Glutamatergic neuron (in vitro differentiated cells): ENCODE measurements at places on chromosomes 13 and 19.

DNA sequence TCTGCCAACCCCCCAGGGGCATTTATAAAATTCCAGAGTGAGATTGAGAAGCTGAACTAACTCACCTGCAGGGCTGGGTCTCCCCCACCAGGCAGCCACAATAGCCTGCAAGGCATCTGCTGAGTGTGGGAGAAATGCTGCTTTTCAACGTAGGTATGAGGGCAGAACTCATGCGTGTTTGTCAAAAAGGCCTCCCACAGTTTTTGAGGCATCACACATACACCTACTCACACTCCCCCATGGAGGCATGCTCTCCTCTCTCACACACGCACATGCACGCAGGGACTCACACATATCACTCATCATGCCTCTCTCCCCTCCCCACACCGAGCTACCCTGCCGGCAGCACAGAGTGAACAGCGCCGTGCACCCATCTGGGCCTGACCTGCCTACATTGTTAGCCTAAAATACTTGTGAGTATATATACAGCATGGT, 390.5 kb downstream of the FGF9 start:
- no peak overlapping the region for H3K4me3 ChIP-seq
- H3K4me1 ChIP-seq, result peaks cover 2% of the 10 kb centered on the region
- no peak for DNase-seq

DNA sequence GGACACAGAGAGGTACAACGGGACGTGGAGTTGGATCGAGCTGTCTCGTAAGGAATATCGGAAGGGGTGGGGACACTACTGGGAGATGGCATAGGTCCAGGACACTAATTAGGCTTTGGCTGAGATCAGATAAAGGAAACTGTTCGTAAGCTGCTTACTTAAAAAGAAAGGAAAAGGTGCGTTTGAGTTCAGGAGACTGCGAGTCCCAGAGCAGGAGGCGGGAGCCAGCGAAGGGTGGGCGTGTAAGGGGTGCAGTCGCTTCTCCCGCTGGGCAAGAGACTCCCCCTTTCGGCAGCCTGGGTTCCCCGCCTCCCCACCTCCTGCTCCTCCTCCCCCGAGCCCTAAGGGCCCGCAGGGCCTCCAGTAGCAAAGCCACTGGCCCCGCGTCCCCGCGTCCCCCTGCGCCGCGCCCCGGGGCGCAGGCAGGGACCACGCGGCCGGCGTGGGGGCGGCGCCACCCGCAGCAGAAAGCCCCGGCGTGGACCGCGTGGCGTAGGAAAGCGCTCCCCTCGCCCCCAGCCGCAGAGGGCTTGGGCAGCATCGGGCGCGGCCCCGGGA, 547 bp downstream of the ABCC4 start:
- H3K27me3 ChIP-seq, result peaks cover 9% of the 10 kb centered on the region
- H3K27ac ChIP-seq, result no peak overlapping the region
- no peaks in the 10 kb centered on the region for H3K4me1 ChIP-seq
- peak overlapping the region; percentile 94 for H3K4me3 ChIP-seq

- DNase-seq, result no peak
- no peaks in the 10 kb centered on the region for H3K4me1 ChIP-seq
- H3K4me3 ChIP-seq, result no peak overlapping the region
- no peak overlapping the region for H3K27ac ChIP-seq
- H3K27me3 ChIP-seq, result peaks cover 8% of the 10 kb centered on the region
Measured at GRCh38 chr19:4531562-4532165, 3.4 kb downstream of the PLIN5 start.

DNA sequence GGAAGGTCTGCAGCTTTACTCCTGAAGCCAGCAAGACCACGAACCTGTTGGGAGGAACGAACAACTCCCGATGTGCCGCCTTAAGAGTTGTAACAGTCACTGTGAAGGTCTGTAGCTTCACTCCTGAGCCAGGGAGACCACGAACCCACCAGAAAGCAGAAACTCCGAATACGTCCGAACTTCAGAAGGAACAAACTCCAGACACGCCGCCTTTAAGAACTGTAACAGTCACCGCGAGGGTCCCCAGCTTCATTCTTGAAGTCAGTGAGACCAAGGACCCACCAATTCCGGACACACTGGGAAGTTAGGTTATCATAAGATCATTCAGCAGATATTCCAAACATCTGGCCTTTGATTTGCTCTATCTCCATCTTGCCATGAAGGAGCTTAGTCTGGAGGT, 1623.0 kb downstream of the SLITRK1 start:
- no peaks in the 10 kb centered on the region for H3K27me3 ChIP-seq
- no peak overlapping the region for H3K4me3 ChIP-seq
- H3K4me1 ChIP-seq, result no peaks in the 10 kb centered on the region
- H3K36me3 ChIP-seq, result no peaks in the 10 kb centered on the region

GRCh38 chr13:30545320-30545719, 72.4 kb upstream of the USPL1 start:
- no peak overlapping the region for H3K4me3 ChIP-seq
- H3K36me3 ChIP-seq, result peaks cover 9% of the 10 kb centered on the region

DNA sequence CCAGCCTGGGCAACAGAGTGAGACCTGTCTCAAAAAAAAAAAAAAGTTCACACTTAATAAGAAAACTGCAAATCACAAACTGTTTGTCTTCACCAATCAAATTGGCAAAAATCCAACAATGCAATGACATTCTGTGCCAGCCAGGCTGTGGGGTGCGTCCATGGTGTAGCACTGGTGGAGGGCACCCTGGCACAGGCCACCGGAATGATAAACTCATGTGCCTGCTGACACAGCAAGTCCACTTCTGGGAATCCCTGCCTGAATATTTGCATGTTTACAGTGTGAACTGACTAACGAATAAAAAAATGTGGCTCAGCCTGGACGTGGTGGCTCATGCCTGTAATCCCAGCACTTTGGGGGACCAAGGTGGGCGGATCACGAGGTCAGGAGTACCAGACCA, 1.6 kb upstream of the LRRC25 start:
- H3K4me3 ChIP-seq, result no peak overlapping the region
- DNase-seq, result no peak
- H3K27me3 ChIP-seq, result peaks cover 4% of the 10 kb centered on the region
- H3K27ac ChIP-seq, result no peak overlapping the region

DNA sequence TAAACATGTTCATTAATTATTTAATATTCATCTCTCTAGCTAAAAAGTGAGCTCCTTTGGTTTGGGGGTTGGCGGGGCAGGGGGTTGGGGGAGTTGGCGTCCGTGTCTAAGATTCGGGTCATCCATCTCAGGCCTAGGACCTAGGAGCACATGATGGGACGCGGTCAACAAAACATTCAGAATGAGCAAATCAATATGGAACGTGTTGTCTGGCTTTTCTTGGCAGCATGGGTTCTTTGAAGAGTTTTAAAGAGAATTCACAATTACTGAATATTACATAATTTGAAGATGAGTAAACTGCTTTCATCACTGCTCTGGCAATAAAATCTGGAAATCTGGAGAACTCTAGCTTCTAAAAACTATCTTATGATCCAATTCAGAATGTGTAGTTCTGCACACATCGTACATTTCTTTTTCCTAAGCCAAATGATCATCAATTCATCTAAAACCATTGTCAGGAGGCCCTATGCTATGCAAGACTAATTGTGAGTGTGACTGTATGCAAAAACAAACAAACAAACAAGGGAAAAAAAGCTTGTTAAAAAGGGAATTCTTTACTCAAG, 5.4 kb upstream of the ARGLU1 start:
- no peak overlapping the region for H3K4me3 ChIP-seq
- no peak for DNase-seq
- peaks cover 2% of the 10 kb centered on the region for H3K4me1 ChIP-seq
- peaks cover 3% of the 10 kb centered on the region for H3K27me3 ChIP-seq
- no peak overlapping the region for H3K27ac ChIP-seq
